H9 (cell line): ENCODE measurements at places on chromosomes 7 and 10. TPM values are rescaled to one million over a fixed set of nuclear protein-coding genes. Genes with fewer than 3 reads are reported as not detected.

- DNase-seq: no peak
These were observed 92.9 kb downstream of the MYL10 start for GRCh38 chr7:101536232-101536631.

GRCh38 chr10:34505338-34505737, 309.8 kb downstream of the PARD3 start:
- DNase-seq: no peak

DNA sequence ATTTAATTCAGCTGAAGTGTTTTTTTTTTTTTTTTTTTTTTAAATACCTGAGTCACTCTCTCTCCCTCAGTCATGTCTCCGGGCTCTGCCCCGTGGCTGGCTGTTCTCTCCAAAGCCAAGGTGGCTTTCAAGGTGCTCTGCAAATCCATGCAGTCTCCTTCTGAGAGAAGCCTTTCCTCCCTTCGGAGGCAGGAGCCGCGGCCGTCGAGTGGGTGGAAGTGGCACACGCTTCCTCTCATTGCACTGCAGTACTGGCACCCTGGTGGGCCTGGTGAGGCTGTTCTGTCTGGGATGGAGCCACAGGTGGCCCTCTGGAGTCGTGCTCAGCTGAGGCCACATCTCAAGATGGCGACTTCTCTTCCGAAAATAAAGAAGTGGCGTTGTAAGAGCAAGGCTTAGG, 221.8 kb downstream of the GLRX3 start:
- no peak for DNase-seq

DNA sequence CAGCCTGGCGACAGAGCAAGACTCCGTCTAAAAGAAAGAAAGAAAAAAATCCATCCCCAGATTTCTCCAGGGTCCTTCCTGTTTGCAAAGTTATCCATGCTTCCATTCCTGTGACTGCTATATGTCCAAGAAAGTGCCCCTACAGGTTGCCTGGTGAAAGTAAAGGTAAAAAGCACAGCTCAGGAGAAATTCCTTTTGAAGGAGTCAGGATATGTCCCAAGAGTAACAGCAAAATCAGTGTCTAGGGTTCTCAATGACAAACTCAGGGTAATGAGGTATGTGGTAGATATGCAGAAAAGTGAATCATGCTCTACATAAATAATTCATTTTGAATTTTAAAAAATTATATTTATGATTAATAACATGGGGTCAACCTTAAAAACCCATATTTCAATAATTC, 91.5 kb downstream of the CTTNBP2 start:
- DNase-seq: no peak

GRCh38 chr10:62498271-62498670, 124.1 kb downstream of the ZNF365 start:
- DNase-seq: no peak

The C10orf90 gene
- not detected in 2 replicates for total RNA-seq

The HOXA9 gene
- total RNA-seq: not detected in 2 replicates

The LBX1 gene
- total RNA-seq: not detected in 2 replicates
